ENCODE measurements at places on chromosomes 12 and 14.

DNA sequence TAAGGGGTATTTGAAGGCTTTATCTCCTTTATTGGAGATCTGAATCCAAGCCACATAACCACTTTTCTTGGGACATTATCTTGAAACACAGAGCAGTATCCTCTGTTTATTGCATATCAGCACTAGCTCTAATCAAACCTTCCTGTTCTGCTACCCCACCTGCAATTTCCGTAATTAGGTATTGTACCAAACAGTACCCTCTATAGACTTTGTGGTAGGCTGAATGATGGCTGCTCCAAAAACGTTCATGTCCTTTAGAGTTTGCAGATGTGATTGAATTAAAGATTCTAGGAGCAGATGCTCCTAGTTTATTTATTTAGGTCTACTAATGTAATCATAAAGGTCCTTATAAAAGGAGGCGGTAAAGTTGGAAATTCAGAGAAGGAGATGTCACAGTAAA lies 573.0 kb upstream of the ATXN7L3B start:
- DNase-seq = no peak

DNA sequence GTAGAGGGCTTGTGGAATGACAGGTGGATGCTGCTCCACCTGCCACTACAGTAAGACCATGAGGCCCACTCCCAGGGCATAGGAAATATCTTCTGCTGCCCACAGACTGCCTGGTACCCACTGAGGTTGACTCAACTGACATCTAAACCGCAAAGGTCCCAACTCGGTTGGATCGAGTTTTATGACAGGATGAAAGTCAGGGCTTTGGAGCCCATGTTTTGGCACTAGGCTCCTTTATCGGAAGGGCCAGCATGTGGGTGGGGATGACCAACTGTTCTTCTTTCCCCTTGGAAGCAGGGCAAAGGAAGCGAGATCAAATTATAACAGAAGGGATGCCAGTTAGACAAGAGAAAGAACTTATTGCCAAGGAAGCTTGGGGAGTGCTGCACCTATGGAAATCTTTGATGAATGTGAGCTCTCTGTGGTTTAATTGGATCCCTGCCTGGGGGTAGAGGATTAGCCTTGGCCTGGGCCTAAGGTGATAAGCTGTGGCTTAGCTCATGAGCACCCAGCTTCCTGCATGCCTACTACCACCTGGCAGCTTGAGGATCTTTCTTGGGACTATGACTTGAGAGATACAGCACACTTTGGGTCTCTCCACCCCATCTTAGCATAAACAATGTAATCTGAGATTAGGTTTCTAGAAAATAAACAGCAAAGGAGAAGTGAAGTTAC lies 121.8 kb downstream of the KCNA5 start:
- DNase-seq = no peak

DNA sequence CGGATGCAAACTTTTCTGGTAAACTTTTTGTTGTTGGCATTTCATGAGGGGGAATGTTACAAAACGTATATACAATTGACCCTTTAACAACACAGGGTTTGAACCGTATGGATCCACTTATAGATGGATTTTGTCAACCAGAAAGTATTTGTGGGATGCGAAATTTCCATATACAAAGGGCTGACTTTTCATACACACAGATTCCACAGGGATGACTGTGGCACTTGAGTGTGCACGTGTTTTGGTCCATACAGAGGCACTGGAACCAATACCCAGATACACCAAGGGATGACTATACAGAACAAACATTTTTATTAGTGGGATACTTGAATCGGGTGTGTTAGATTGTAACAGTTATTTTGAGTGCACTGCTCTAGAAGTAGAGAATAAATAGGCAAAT lies 29.8 kb upstream of the CCT2 start:
- DNase-seq = no peak

DNA sequence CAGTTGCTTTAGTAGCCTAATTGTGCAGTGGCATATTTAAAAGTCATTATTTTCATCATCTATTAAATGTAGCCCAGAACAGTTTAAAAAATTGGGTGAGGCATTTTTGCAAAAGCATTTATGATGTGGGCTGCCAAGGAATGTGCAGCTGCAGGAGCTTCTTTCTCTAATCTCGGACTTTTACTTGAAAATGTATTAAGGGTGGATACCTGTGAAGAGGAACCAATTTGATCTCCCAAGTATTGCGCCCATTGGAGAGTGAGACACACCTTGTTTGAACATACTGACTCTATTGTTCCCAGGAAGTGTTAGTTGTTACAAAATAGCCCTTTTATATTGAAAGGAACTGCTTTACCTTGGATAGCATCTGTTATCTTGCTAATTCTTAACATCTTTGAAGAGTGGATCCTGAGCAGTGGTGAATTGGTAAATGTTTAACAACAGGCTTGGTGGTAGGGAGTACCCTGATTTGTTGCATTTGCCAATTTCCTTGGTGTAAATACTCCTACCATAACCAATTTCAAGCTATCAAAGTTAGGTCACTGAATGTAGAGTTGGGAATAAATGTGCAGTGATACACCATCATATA lies 42.5 kb upstream of the HMGA2 start:
- no peak for DNase-seq

DNA sequence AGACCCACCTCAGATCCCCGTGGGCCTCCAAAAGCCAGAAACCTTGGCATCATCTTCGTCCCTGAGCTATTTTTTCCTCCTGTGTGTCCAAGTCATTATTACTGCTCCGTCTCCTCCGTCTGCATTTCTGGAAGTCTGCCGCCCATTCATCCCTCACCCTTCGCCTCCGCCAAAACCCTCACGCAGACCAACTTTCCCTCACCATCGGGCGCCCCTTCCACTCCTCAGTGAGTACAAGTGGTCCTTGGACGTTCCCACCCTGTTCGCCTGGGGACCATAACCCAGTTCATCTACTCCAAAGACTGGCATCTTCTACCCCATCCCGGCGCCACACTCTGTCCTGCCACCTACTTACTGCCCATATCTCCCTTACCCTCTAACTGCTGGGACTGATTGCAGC lies 3.7 kb upstream of the LTBP2 start:
- no peak for DNase-seq

DNA sequence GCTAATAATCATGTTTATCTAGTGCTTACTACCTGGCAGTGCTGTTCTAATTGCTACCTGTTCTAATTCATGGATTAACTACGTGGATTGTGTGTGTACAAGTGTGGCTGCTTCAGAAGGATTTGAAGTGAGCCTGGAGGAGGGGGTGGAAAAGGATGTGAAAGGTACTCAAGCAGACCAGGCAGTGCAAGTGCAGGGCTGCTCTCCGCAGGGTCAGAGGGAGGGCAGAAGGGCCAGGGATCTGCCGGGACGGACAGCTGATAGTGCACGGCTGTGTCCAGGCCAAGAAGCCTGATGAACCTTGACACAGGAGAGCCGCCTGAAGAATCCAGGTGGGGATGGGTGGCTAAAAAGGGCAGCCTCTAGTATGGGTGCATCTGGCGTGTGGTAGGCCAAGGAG lies 28.5 kb downstream of the PIWIL1 start:
- DNase-seq = no peak

DNA sequence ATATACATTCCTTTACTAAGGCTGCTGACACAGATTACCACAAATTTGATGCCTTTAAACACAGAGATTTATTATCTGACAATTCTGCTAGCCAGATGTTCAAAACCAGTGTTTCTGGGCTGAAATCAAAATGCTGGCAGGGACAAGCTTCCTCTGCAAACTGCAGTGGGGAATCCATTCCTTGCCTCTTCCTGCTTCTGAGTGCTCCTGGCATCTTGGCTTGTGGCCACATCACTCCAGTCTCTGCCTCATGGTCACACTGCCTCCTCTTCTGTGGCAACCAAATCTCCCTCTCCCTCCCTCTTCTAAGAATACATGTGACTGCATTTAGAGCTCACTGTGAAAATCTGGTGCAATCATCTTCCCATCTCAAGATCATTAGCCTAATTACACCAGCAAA lies 235.7 kb downstream of the TTC8 start:
- DNase-seq = no peak

Measured in NCI-H2171 treated with DMSO at 0.1 percent for 48 hours (cell line).